MCF 10A (cell line): ENCODE measurements at places on chromosomes 11 and 22. TPM values are rescaled to one million over a fixed set of nuclear protein-coding genes. Genes with fewer than 3 reads are reported as not detected.
A peak's percentile ranks its signal among the peaks of the same experiment; 100 is the strongest.

The BCO2 gene
- 0.93 TPM in 1 of 2 replicates, not detected in the other for total RNA-seq

The PACSIN2 gene
- 66.5 and 67.3 TPM in 2 replicates for total RNA-seq

The ATP6V1E1 gene
- 86.4 and 114 TPM in 2 replicates for total RNA-seq

DNA sequence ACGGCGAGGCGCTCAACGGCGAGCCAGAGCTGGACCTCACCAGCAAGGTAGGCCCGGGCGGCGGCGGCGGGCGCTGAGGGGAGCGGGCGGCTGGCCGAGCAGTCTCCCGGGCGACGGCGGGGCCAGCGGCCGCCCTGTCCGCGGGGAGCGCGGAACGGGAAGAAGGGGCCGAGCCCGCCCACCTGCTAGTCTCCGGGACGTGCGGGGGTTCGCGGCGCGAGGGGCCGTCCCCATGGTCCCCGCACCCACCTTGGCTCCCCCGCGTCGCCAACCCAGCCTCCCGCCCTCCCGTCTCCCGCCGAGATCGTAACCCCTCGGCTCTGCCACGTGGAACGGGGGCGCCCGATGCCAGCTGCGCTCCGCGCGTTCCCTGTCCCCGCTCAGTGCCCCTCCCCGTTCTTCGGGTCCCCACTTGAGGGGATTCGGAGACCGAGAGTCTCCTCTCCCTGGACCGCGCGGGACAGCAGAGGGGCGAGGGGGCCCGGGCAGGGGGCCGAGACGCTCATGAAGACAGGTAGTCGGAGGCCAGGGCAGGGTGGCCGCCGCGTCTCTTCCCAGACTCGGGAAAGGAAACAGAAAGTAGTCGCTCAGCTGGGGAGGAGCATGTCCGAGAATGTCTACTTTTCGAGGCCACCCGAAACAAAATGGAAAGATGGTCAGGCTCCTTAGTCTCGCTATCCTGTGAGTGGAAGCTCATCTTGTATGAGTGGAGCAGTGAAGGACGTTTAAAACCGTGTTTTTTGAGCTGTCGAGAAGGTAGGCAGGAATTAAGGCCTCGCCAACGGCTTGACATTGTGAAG is 557 bp downstream of the GTPBP1 start:
- DNase-seq, result peak; percentile 32
- peak overlapping the region; percentile 87 for H3K27ac ChIP-seq
- H3K4me1 ChIP-seq, result peaks cover 25% of the 10 kb centered on the region
- no peaks in the 10 kb centered on the region for H3K27me3 ChIP-seq

DNA sequence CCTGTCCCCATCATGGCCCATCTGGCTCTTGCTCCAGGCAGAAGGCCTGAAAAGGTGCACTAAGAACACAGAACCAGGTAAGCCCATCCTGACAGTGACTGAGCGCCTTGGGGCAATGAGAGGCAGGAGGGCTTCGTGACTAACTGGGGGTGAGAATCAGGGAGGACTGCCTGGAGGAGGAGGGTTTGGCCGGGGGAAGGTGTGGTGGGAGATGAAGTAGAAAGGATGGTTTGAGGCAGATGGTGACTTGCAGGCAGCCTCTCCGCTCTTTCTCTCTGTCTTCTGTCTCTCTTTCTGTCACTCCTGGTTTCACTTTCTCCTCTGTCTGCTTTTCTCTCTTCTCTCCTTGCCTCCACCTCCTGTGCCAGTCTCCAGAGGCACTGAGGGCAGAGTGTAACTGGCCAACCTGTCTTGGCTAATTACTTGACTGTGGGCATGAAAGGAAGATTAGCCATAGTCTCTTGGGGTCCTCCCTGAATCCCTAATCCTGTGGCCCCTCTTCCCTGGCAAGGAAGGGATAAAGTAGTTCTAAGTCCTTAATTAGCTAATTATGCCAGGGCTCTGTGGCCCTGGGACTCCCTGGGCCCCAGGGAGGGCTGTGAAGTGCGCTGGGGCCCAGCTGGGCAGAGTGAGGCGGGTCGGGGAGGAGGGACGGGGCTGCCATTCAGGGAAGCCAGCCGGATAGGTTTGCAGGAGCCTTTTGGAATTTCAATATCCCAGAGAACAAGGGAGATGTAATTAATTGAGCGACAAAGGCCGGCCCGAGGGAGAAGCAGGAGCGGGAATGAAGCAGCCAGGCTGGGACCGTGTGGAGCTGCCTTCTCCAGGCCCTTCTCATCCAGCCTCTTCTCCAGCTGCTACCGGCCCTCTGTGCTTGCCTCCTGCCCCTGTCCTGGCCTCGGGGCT is 61.1 kb downstream of the CACNA1I start:
- peaks cover 13% of the 10 kb centered on the region for H3K4me1 ChIP-seq
- H3K27me3 ChIP-seq, result no peaks in the 10 kb centered on the region
- H3K27ac ChIP-seq, result no peak overlapping the region
- H3K4me3 ChIP-seq, result no peak overlapping the region
- no peaks in the 10 kb centered on the region for H3K36me3 ChIP-seq
- no peak for DNase-seq

GRCh38 chr11:61333550-61334433 is 764 bp downstream of the TKFC start:
- peaks cover 36% of the 10 kb centered on the region for H3K36me3 ChIP-seq
- DNase-seq, result no peak
- peak overlapping the region; percentile 93 for H3K4me3 ChIP-seq
- peak overlapping the region; percentile 98 for H3K27ac ChIP-seq
- H3K27me3 ChIP-seq, result no peaks in the 10 kb centered on the region
- peaks cover 41% of the 10 kb centered on the region for H3K4me1 ChIP-seq

DNA sequence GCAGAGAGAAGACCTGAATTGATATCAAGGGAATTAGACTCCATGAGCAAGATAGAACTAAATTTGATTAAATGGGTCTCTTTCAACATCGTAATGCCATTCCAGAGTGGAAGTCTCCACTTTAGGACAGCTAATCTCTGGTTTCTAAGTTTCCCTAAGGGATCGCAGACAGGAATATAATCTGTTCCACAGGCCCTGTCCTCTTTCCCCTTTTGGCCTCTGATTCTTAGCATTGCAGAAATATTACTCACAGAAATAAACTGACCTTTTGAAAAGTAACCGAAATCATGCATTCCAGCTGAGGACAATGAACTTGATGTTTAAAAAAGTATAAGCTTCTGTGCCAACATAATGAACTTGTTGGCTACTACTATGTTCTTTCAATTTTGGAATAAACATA is 227.8 kb downstream of the ETS1 start:
- H3K36me3 ChIP-seq, result peaks cover 6% of the 10 kb centered on the region
- H3K27me3 ChIP-seq, result peaks cover 13% of the 10 kb centered on the region
- H3K4me3 ChIP-seq, result no peak overlapping the region
- no peak for DNase-seq
- H3K4me1 ChIP-seq, result no peaks in the 10 kb centered on the region

DNA sequence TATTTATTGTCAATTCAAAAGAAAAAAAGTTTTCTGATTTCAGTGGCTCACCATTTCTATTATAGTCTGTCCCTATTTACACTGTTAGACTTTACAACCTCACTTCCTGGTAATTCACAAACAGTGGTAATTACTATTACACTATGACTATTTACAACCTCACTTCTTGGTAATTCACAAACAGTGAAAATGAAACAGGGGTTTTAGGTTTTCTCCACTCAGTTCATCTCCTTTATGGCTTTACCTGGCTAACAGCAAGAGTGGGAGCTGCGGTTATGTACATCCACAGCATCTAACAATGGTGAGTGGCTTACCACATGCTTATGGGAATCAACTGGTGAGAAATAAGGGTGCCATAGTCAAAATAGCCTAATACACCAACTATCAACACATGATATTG is 166.4 kb downstream of the CASP12 start:
- H3K27ac ChIP-seq, result no peak overlapping the region
- H3K4me3 ChIP-seq, result no peak overlapping the region
- no peaks in the 10 kb centered on the region for H3K4me1 ChIP-seq
- DNase-seq, result no peak
- no peaks in the 10 kb centered on the region for H3K36me3 ChIP-seq
- H3K27me3 ChIP-seq, result no peaks in the 10 kb centered on the region

DNA sequence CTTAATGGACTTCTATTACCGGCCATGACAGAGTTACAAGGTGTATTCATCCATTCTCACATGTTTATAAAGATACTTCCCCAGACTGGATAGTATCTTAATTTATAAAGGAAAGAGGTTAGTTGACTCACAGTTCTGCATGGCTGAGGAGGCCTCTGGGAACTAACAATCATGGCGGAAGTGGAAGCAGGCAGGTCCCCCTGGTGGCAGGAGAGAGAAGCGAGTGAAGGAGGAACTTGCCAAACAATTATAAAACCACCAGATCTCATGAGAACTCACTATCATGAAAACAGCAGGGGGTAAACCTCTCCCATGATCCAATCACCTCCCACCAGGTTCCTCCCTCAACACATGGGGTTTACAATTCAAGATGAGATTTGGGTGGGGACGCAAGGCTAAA is 170.0 kb upstream of the PDGFD start:
- no peaks in the 10 kb centered on the region for H3K36me3 ChIP-seq
- no peak overlapping the region for H3K27ac ChIP-seq
- H3K4me1 ChIP-seq, result peaks cover 8% of the 10 kb centered on the region
- peak; percentile 4 for DNase-seq

DNA sequence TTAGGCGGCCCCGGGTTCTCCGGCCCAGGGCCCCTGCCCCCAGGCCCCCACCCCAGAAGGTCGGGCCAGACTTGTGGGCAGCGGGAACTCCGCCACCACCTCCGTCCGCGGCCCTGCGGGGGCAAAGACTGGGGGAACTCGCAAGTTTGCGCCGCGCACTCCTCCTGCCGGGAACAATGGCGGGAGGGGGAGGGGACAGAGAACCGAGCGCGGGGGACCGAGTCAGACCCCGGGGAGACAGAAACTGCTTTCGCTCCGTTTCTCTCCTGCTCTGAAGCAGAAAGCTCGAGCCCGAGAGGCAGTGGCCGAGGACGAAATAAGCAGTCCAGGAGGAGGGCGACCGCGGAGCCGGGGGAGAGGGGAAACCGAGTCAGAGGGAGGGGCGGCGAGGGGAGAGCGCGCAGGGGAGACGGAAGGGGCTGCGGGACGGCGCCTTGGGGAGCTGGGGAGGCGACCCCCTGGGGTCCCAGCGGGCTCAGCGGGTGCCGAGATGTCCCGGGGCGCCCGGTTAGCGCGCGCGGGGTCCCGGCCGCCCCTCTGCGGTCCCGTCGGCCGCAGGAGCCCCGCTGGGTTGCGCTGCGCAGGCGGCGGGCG is 555 bp downstream of the TP53I11 start:
- H3K27me3 ChIP-seq, result no peaks in the 10 kb centered on the region
- peaks cover 3% of the 10 kb centered on the region for H3K4me1 ChIP-seq
- H3K27ac ChIP-seq, result no peak overlapping the region
- no peaks in the 10 kb centered on the region for H3K36me3 ChIP-seq
- no peak for DNase-seq

- no peak overlapping the region for H3K27ac ChIP-seq
- H3K4me1 ChIP-seq, result peaks cover 24% of the 10 kb centered on the region
- H3K27me3 ChIP-seq, result peaks cover 13% of the 10 kb centered on the region
- no peak overlapping the region for H3K4me3 ChIP-seq
- DNase-seq, result no peak
Observed at GRCh38 chr22:47277531-47277930, 515.1 kb downstream of the TBC1D22A start.

- no peaks in the 10 kb centered on the region for H3K36me3 ChIP-seq
- no peak overlapping the region for H3K27ac ChIP-seq
- H3K4me3 ChIP-seq, result no peak overlapping the region
- DNase-seq, result no peak
Observed at GRCh38 chr11:13114566-13115379, 105.7 kb downstream of the RASSF10 start.

DNA sequence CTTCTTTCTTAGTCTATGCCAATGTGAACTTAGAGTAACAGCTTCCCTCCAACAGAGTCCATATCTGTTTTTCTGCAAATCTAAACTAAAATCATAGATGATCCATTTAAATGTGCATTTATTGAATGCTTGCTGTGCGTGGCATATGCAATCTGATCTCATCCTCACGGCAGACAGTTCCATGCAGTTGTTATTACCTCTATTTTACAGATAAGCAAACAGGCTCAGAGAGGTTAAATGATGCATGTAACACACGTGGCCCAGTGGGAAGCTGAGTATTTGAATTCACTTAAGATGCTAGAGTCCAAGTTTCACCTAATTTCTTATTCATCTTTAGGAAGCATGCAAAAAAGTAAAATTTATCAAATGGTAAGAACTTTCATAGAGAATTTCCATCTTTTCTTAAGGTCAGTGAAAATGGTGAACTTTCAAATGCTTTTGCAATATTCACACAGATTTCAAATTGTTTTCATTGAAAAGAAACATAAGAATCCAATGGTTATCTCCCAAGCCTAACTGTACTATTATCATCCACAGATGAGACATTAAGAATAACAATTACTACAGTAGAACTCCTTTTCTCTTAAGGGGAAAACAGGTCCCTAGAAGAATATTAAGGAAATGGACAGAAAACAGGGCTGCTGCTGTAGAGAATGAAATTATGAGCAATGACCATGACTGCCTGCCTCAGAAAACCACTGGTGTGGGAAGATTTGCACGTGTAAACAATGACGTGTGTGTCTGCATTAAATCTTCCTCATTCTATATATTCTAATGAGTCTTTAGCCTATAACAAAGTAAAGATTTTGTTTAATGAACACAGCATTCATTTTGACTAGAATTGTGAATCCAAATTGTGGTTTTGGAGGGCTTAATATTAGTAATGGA is 1171.3 kb downstream of the LRRC4C start:
- DNase-seq, result no peak
- no peaks in the 10 kb centered on the region for H3K27me3 ChIP-seq
- no peak overlapping the region for H3K27ac ChIP-seq
- no peak overlapping the region for H3K4me3 ChIP-seq
- no peaks in the 10 kb centered on the region for H3K4me1 ChIP-seq
